ENCODE measurements at places on chromosomes 1 and 21.

DNA sequence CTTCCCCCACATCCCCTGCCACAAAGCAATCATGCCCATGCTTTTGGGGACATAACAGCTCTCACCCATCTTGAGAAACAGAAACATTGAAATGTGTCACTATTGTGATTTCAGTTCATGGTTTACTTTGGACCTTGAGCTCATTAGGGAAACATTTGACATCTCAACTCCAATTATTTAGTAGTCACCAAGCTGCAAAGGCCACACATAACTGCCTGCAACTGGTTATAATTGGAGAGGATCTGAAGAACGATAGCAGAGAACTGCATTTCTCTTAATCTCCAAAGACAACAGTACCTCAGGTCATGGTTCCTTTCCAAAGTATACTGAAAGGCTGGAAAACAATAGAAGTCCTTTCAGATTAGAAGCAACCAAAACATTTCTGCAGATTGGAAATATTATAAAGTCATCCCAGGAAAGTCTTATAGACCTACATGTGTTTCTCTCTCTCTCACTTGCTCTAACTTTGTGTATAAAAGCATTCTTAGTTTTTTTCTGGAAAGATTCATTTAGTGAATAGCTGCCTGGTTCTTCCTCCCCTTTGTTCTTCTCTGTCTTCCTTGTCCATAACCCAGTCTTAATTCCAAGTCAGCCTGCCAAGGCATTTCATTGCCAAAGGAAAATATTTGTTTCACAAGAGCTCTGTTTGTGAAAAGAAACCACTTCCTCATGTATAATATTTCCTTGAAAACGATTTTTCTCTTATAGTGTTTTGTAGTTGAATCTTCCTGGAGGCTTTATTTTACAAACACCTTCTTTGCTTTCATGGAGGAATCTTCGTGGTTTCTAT, 426.8 kb downstream of the ADGRL2 start:
- no peak for DNase-seq

DNA sequence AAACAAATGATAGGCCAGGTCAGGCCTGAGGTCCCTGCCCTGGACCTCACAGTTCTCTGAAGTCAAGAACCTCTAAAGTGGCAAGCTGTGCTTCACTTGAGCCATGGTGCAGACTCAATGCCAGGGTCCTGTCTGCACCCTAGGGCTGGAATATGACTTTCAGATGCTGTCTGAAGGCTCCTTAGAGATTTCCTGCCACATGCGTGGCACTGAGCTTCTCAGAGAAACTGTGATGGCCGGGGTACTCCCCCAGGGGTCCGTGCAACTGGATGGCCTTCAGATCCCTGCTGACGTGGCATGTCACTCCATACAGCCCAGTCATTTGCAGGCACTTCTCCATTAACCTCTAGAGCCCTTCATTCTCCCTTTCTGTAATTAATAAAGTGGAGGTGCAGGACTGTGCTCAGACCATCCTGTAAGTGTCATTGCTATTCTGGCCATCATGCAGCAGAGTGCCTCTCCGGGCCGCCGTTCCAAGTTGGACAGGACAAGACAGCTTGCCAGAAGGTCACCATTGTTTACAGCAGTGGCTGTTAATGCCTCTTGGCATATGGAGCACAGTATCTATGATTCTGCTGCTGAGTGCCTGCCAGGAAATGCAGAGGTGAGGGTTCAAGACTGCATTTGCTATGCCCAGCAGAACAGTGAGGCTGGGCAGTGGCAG, 205.1 kb upstream of the COA6 start:
- DNase-seq: no peak

- DNase-seq: no peak
Measured at GRCh38 chr1:91613595-91613994, 112.9 kb downstream of the CDC7 start.

GRCh38 chr21:36646011-36646410, 52.9 kb upstream of the SIM2 start:
- DNase-seq: no peak

- no peak for DNase-seq
Measured at GRCh38 chr1:219441884-219442283, 171.0 kb downstream of the ZC3H11B start.

DNA sequence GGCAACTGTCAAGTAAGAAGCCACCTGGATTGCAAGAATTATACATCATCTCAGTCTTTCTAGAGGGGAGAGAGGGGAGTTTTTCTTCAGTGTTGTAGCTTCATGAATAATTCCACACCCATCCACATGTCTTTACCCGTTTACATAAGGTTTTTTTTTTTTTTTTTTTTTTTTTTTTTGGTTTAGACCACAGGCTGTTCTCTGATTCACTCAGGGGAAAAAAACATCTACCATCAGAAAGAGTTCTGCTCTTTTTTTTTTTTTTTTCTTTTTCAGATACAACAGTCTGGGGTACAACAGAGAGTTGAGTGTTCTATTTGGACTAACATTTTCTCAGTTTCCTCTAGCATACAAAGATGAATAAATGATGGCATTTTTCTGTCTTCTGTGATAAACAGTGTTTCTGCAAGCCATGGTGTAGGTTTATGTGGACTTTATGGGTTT, 4.9 kb upstream of the KIF14 start:
- no peak for DNase-seq

DNA sequence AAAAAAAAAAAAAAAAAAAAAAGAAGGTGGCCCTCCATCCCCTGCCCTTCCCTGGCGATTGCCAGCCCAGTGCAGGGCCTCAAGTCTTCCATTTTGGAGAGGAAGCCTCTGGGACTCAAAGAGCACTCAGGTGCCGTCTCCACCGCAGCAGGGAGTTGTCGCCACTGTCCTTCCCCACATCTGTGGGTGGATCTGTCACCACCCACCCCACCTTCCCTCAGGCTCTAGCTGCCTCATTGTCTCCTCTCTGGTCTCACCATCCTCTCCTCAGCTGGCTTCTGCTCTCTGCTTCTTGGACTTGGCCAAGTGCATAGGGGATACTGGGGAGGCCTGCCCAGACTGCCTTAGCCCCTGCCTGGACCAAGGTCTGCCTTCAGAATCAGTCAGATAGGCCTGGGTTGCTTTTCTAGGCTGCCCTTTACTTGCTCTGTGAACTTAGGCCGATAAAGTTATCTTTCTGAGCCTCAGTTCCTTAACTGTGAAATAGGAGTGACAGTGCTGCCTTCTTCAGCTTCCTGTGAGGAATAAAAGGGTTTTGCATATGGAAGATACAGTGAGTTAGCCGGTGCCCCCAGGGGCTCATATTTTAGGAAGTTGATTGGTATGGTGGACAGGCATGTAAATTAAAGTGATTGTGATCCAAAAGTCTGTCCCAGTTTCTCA, 15.8 kb downstream of the RCC1 start:
- DNase-seq: no peak

DNA sequence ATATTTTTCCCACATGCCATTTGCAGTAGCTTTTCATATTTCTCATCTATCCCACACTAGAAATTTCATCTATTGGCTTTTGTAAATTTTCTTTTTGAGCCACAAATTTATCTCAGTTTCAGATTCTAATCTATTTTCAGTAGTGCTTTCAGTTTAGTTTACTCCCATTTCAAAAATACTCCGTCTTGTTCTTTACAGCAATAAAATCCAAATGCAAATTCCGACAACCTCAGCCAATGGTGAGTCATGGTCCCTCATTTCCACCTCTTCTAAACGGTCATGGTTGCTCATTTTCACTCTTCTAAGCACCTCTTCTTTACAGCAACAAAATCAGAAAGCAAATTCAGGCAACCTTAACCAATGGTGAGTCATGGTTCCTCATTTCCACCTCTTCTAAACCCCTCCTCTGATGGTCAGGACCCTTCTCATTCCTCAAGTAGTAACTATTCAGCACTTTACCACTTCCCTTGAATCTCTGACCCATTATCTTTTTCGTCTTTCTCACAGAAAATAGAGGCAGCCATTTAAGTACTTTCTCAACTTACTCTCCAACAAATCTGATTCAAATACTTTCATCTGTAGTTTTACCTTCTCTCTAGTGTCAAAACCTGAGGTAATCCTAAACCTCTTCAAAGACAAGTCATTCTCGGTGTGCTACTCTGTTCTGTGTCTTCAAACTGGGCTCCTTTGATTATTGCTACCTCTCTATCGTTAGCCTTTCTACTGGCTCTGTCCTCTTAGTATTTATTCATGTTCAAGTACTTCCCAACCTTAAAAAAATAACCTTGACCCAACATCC, 34.4 kb downstream of the C21orf91 start:
- no peak for DNase-seq

DNA sequence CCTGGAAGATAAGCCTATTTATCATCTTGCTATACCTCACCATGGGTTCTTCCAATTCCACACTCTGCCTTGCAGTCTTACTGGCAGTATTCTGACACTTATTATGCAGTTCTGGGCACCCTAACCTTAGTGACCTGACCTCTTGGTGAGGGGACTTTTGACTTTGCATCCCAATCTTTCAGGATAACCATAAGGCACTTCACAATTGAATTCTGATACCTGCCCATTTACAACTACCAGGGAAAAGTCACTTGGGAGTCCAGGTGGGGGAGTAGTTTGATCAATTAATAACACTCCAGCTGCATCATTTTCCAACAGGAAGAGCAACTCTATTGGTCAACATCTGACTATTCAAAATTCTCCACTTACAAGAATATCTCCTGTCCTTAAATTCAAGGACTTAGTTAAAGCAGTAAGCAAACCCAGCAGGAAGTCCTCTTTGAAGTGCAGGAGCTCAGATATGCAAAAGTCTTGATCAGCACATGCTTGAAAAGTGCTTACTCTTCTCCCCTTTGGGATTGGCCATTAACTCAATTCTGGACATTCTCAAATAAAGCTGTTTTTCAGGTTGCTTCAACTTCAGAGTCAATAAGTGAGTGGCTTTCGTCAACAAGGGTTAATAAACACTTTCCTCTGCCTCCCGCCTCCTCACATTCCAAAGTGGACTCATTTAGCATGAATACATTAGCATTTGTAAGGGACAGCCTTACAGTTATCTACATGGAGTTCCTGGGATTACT, 177.4 kb upstream of the NRIP1 start:
- no peak for DNase-seq

- no peak for DNase-seq
Measured at GRCh38 chr1:209222826-209223225, 360.7 kb upstream of the CAMK1G start.

DNA sequence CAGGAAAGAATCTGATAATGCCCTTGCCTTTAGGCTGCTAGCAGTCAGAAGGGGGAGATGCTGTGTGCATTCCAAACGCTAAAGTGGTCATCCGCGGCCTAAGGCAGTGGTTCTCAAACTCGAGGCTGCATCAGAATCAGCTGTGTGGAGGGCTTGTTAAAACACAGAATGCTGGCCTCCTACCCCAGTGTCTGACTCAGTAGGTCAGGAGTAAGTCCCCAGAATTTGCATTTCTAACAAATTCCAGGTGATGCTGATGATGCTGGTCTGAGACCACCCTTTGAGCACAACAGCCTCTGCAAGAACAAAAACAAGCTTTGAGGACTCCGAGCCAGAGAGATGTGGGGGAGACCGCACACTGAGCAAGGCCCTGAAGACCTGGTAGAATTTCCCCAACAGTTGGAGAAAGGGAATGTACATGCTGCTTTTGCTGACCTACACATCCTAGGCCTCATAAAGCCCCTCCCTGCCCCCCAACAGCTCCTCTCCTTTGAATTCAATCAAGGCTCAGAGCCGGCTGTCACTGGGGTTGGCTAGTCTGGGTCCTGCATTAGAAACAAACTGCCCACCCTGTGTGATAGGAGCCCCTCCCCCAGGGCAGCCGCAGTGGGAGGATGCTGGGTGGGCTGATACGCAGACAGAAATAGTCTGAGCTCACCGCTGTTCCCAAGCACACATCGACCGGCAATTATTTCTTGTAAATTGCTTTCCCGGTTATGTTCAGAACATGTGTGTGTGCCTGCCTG, 27.1 kb downstream of the SHISAL2A start:
- no peak for DNase-seq

DNA sequence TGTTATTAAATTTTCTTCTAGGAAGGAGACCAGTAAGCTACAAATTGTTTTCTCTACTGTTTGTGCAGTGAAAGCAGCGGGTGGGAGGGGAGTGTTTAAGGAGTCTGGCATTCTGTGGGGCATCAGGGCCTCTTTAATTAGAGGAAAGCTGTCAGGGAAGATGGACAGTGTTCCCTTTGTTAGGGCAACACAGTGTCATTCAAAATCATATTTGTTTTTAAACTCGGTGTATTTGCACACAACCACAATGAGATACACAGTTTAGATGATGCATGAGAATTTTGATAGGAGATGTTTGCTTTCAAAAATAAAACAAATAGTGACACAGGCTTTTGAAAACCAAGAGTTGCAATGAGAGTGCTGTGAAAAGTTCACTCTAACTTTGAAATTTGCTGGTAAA, 15.1 kb upstream of the ST6GALNAC3 start:
- no peak for DNase-seq

DNA sequence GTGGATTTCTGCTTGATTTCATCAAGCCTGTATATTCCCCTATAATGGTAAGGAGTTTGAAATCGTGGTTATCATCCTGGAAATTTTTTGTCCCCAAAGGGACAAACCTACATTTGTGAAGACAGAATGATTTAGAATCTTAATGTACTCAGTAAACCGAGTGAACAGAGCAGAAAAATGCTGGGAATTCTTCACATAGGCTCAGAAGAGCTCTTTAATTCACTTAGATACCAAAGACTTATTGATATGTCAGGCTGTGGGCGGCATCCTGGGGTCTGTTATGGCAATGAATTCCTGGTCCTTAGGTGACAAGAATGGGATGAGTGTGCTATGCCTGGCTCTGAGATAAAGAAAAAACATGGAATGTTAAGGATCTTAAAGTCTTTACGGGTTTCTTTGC, 74.9 kb downstream of the ROR1 start:
- DNase-seq: no peak

GRCh38 chr1:183584147-183584546, 6.1 kb downstream of the NCF2 start:
- DNase-seq: no peak

- no peak for DNase-seq
Measured at GRCh38 chr21:45412909-45413611, 8.1 kb downstream of the COL18A1 start.

- no peak for DNase-seq
Measured at GRCh38 chr1:44905276-44905675, 62.2 kb upstream of the PTCH2 start.

DNA sequence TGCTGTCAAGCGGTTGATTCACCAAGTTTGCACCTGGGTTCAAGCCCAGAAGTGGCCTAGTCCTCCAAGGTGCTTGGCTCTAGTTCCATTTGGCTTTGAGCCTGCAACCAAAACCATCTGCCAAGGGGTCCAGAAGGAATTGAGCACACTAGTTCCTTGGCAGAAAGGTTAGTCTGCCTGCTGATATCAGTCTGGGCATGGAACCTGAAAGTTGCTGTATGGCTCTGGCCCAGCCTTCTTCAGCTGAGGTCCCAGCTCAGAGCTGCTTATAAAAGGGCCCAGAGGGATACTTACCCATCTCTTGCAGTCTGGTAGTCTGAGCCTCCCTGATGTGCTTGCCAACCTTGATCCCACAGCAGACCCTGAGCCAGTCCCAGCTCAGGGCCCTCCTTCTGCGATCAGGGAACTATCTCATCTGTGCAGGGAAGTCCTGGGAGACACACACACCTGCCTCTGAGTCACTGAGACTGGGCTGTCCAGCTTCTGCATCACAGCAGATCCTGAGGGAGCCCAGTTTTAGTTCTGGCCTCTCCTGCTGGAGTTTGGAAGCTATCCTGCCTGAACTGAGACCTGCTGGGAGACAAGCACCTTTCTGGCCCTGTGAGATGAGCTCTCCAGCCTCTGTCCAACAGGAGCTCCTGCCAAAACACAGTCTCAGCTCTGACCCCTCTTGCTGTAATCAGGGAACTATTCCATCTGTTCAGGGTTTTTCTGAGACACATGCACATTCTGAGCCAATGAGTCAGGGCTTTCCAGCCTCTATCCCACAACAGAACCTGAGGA, 75.8 kb downstream of the CTH start:
- DNase-seq: no peak

GRCh38 chr1:53244141-53244540, 5.8 kb upstream of the MAGOH start:
- DNase-seq: no peak

- DNase-seq: no peak
Measured at GRCh38 chr1:241479294-241479693, 40.3 kb downstream of the FH start.

All from stimulated activated CD4-positive, alpha-beta T cell treated with anti-CD3 and anti-CD28 coated beads, TNF-alpha, amount 100 ng/mL, for 24 hours (primary cell).